ENCODE measurements at places on chromosomes 11 and 22.

DNA sequence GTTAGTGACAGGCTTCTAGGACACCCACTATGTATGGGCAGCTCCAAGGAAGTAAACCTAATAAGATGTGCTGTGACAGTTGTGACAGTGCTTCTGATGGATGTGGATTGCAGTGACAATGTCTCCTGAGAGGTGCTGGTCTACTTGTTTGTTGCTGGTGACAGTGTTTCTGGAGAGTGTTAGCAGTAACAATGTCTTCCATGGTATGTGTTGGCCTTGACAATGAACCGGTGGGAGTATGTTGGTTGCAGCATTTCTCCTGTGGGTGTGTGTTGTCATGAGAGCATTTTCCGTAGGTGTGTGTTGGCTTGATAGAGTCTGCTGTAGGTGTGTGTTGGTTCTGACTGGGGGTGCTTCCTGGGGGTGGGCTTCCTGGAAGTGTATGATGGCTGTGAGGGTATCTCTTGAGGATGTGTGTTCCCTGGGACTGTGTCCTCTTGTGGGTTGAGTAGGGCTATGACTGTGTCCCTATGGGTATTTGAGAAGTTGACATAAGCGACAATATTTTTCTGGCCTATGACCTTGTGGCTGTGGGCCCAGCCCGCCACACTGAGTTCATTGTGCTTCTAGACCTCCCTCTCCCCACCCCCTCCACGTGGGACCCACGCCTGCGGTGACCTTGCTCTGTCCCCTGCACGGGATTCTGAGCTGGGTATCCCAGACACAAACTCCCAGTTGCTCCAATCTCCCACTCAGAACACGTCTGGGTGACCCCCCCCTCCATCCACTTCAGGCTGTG is 1.2 kb downstream of the DCHS1 start:
- DNase-seq = no peak

GRCh38 chr11:5136261-5136660 is 1.9 kb downstream of the OR52A5 start:
- no peak for DNase-seq

GRCh38 chr11:22163394-22163797 is 29.5 kb upstream of the ANO5 start:
- peak; percentile 92 for DNase-seq

GRCh38 chr11:122754553-122755322 is 83.6 kb upstream of the CRTAM start:
- DNase-seq = peak; percentile 78

GRCh38 chr22:39655831-39656230 is 85.3 kb downstream of the CACNA1I start:
- no peak for DNase-seq

- DNase-seq = no peak
Observed at GRCh38 chr22:35444685-35445399, 44.9 kb downstream of the MCM5 start.

- peak; percentile 18 for DNase-seq
Observed at GRCh38 chr11:126585774-126586491, 230.4 kb downstream of the ST3GAL4 start.

DNA sequence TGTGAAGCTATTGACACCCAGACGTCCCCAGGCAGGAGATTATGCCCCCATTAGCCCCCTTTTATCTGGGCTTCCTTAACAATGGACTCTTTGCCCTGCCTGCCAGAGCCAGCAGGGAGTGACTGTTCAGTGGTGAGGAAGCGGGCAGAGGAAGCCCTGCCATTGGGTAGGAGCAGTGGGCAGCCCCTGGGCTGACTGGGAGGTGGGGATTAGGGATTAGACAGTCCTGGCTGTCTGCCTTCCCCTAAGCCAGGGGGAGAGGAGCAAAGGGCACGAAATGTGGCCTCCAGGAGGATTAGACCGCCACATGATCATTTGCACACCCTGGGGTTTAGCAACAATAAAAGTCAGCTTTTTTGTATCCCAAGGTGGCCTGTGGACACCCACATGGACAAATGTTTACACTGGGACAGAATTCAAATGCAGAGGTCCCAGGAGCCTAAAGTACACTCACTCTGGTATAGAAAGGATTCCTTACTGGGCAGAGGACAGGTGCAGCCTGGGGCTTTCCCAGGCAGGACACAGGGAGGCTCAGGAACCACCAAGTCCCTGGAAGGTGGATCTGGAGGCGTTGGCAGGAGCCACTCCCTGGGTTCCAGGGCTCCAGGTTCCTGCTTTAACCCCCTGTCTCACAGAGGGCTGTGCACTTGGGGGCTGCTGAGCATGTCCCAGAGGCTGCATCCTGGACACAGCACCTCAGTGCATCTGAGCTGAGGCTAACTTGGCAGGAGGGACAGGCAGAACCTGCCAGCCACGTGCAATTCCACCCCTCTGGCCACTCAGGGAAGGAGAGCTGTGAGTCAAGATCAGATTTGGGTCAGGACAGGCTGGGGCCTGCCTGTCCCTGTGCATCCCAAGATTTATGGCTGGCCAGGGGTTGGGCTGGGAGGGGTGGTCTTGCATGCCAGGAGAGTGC is 2.1 kb downstream of the PNPLA3 start:
- no peak for DNase-seq

DNA sequence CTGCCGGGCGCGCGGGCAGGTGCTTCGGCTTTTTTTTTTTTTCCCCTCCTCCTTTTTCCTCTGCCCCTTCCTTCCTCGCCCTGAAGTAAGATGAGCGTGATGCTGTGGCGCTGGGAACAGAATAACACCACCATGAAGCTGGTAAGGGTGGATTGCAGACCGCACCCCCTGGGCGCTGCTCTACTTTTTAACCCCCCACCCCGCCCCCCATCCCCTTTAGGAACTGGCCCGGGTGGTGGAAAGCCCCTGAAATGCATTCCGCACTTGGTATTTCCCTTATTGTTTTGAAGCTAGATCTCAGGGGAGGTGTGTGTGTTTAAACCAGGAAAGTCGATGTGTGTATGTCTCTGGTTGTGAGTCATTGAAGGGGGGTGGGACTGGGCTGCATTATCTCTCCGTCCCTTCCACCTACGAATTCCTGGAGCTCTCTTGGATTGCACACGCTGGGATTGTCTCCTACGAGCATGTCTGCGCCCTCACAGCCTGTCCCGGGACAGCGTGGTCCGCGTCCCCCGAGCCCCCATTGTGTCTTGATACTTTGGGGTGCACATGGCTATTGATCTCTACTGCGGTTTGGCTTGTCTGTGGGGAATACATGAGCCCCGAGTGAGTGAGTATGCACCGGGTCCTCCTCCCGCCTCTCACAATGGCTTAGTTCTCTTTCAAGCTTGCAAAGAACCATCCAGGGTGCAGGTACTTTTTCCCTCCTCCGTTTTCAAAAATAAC is 64.9 kb downstream of the NAV2 start:
- DNase-seq = no peak

- no peak for DNase-seq
Observed at GRCh38 chr11:45554230-45554967, 111.0 kb downstream of the CHST1 start.

DNA sequence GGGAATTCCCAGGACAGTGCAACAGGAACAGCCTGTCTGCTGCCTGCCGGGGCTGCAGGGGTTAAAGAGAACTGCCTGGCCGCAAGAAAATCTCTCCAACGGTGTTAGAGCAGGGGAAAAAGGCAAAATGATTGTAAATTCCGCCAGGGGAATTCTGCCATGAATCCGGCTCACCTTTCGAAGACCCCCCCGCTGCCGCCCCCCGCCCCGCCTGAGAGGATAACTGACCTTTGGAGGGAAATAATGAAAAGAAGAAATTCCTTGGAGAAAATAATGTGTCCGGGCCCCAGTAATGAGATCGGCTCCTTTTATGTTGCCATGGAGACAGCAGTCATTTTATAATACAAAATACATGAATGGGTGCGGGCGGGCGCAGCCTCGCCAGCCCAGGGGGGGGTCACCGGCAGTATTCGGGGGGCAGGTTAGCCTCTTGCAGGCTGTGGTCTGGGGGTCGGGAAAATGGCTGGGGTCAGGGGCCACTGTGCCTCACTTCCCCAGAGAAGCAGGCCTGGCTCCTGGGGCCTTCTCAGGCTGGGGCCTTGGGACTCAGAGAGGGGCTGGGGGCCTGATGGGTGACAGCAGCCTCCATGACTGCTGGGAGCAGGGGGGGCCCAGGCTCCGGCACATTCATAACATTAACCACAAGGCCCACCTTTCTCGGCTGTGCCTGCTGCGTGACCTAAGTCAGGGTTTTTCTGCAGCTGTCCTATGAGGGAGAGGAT is 228.1 kb downstream of the MN1 start:
- DNase-seq = no peak

DNA sequence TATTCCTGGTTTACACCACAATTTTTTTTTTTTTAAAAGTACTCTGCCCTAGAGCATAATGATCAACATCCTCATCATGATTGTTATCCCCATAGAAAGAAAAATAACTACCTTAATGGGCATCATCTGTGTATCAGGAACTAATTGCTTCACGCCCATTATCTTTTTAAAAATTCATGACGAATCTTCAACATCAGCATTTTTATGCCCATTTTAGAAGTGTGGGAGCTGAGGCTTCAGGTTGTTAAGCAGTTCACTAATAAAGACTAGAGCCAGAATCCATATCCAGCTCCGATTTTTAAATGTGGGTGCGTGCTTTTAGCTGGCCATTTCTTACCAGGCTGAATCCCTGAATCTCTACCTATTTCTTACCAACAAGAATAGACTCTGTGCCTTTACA is 92.9 kb upstream of the KCNA4 start:
- no peak for DNase-seq

GRCh38 chr22:21683401-21683811 is 17.6 kb downstream of the PPIL2 start:
- no peak for DNase-seq

DNA sequence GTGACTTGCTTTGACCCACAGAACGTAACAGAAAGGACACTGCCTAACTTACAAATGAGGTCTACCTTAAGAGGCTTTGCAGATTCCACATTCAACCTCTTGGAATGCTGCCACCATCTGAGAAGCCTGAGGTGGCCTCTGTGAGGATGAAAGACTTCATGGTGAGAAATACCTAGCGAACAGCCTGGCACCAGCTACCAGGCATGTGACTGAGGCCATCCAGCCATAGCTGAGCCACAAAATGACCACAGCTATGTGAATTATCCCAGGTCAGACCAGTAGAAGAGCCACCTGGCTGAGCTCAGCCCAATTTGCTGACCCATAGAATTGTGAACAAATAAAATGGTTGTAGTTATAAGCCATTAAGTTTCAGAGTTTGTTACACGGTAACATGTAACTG is 37.5 kb downstream of the PPARA start:
- DNase-seq = no peak

- DNase-seq = peak; percentile 30
Observed at GRCh38 chr11:19243143-19243542, 2.4 kb upstream of the E2F8 start.

GRCh38 chr22:32699001-32699582 is 102.4 kb upstream of the TIMP3 start:
- no peak for DNase-seq

- no peak for DNase-seq
Observed at GRCh38 chr11:10657308-10658271, 36.0 kb downstream of the IRAG1 start.

DNA sequence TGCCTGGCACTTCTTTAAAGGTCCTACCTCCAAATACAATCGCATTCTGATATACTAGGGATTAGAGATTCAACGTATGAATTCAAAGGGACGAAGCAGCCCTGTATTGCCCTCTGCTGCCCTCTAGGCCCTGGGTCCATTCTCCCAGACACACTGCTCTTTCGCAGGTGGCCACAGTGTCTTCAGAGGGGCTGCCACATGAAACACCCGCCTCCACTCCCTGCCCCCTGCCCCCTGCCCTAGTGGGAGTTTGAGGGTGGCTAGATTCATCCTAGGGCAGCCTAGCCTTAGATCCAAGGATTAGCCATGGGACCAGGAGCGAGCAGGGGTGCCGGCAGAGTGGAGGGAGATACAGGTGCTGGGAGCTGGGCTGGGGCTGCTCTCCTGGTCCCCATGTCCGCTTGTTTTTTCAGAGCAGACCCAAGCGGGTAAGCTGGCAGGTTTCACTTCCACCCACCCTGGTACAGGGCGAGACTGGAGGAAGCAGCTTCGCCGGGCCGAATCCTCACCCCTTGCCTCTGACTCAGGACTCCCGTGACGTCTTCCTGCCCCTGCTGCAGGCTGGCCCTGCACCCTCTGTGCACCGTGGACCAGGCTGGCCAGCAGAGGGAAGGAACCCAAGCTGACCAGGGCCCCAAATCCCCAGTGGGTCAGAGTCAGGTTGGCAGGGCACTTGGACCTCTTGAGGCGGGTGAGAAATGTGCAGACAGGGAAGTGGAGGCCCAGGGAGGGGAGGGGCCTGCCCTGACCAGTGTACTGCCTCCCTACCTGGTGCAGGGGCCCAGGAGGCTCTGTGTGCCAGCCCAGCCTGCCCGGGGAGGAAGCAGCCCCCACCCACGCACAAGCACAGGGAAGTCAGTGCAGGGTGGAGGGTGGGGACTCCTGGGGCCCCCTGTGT is 28.4 kb upstream of the HMOX1 start:
- peak; percentile 78 for DNase-seq

GRCh38 chr11:121059605-121060004 is 35.7 kb downstream of the TBCEL start:
- DNase-seq = no peak

- DNase-seq = no peak
Observed at GRCh38 chr22:45290410-45290936, 5.7 kb downstream of the UPK3A start.

GRCh38 chr11:8937159-8937558 is 4.4 kb upstream of the C11orf16 start:
- no peak for DNase-seq

GRCh38 chr22:24076091-24076867 is 65.2 kb downstream of the CABIN1 start:
- no peak for DNase-seq

- DNase-seq = peak; percentile 21
Observed at GRCh38 chr11:3000032-3000961, 8.2 kb upstream of the NAP1L4 start.

GRCh38 chr11:44556735-44557409 is 8.6 kb upstream of the CD82 start:
- peak; percentile 89 for DNase-seq

GRCh38 chr11:96523656-96524055 is 133.8 kb downstream of the JRKL start:
- DNase-seq = no peak

DNA sequence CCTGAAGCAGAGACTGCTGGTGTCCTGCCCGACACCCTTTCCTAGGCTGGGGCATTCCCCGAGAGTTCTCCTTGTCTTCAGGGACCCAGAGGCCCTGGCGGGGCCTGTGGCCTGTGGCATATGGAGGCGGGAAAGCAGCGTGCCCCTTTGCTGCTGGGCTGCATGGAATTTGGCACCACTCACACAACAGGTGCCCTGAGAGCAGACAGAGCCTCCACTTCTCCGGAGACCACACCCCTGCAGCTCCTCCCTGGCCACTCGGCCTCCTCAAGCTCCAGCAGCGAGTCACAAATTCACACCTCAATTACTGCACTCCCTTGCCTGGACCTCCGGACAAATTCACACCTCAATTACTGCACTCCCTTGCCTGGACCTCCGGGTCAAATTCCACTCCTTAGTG is 1375.2 kb downstream of the TBC1D22A start:
- DNase-seq = no peak
